Regular cardiac myocyte (primary cell): ENCODE measurements at places on chromosomes 2 and 18. TPM values are rescaled to one million over a fixed set of nuclear protein-coding genes. Genes with fewer than 3 reads are reported as not detected.

Gene TCF7L1
- 1.3 and 2.3 TPM in 2 replicates for total RNA-seq

Gene FAM237A
- total RNA-seq = not detected in 2 replicates

Gene ATP8B1
- total RNA-seq = 86.8 and 112 TPM in 2 replicates

Gene OR6B2
- not detected in 2 replicates for total RNA-seq

Gene LIPG
- total RNA-seq = 24.5 and 48.9 TPM in 2 replicates

Gene IL36RN
- total RNA-seq = under 0.01 TPM in 1 of 2 replicates, not detected in the other

Gene VAPA
- 278 and 307 TPM in 2 replicates for total RNA-seq

Gene WNT10A
- under 0.01 and 0.19 TPM in 2 replicates for total RNA-seq

Gene RUFY4
- not detected in 2 replicates for total RNA-seq

Gene UGT1A6
- total RNA-seq = 0.58 and 1.4 TPM in 2 replicates

Gene PLCD4
- 2.3 and 3.1 TPM in 2 replicates for total RNA-seq

Gene NOSTRIN
- total RNA-seq = 0.19 and 1.4 TPM in 2 replicates

Gene SLC14A1
- 29.5 and 32.1 TPM in 2 replicates for total RNA-seq

Gene ROCK2
- 38.1 and 47.4 TPM in 2 replicates for total RNA-seq

Gene LPIN1
- total RNA-seq = 26.8 and 31.9 TPM in 2 replicates

Gene FHOD3
- total RNA-seq = 2.3 and 9.9 TPM in 2 replicates

Gene SEMA4C
- total RNA-seq = 15.8 and 24.7 TPM in 2 replicates

Gene NEB
- under 0.01 and 0.28 TPM in 2 replicates for total RNA-seq

Gene C1QL2
- not detected in 2 replicates for total RNA-seq

Gene PER2
- total RNA-seq = 1.3 and 2.3 TPM in 2 replicates

Gene OTOS
- total RNA-seq = not detected in 2 replicates

Gene THAP4
- 29.9 and 47.5 TPM in 2 replicates for total RNA-seq

Gene PFN4
- total RNA-seq = 0.28 and 0.38 TPM in 2 replicates

Gene PSMA8
- under 0.01 TPM in 1 of 2 replicates, not detected in the other for total RNA-seq

Gene PLGLB1
- not detected in 2 replicates for total RNA-seq

Gene STRADB
- total RNA-seq = 50.2 and 59.5 TPM in 2 replicates

Gene BMPR2
- 17.8 and 18.3 TPM in 2 replicates for total RNA-seq

Gene FAP
- 41.2 and 274 TPM in 2 replicates for total RNA-seq

Gene IL1F10
- total RNA-seq = not detected in 2 replicates

Gene MOGAT1
- not detected in 2 replicates for total RNA-seq

Gene MC2R
- not detected in 2 replicates for total RNA-seq

Gene RESP18
- not detected in 2 replicates for total RNA-seq

Gene MTX2
- 24.8 and 33.0 TPM in 2 replicates for total RNA-seq

Gene SFT2D3
- 4.4 and 5.6 TPM in 2 replicates for total RNA-seq

Gene LHCGR
- total RNA-seq = not detected in 2 replicates

Gene HTR2B
- 1.9 and 13.0 TPM in 2 replicates for total RNA-seq

Gene PLA2R1
- 4.2 and 17.2 TPM in 2 replicates for total RNA-seq

Gene MORN2
- total RNA-seq = 10.1 and 16.5 TPM in 2 replicates

Gene LDAH
- 15.7 and 20.3 TPM in 2 replicates for total RNA-seq

Gene FBXO36
- 1.5 and 2.3 TPM in 2 replicates for total RNA-seq

Gene LIMS4
- total RNA-seq = 8.1 and 14.1 TPM in 2 replicates

Gene CFC1
- total RNA-seq = not detected in 2 replicates

Gene CYS1
- total RNA-seq = 0.58 and 1.7 TPM in 2 replicates

Gene CHST9
- total RNA-seq = under 0.01 TPM in 2 replicates

Gene CTAGE1
- 0.28 TPM in 1 of 2 replicates, not detected in the other for total RNA-seq

Gene WNT6
- total RNA-seq = not detected in 2 replicates

Gene COMMD1
- 42.0 and 55.2 TPM in 2 replicates for total RNA-seq

Gene CNDP1
- total RNA-seq = not detected in 2 replicates

Gene CREG2
- total RNA-seq = 0.38 and 1.1 TPM in 2 replicates

Gene SCLY
- 8.5 and 28.0 TPM in 2 replicates for total RNA-seq

Gene SLC9A4
- not detected in 2 replicates for total RNA-seq

Gene RAD51AP2
- under 0.01 TPM in 2 replicates for total RNA-seq

Gene L3MBTL4
- total RNA-seq = under 0.01 TPM in 2 replicates

Gene ZNF521
- total RNA-seq = 5.0 and 9.9 TPM in 2 replicates

Gene CDH7
- not detected in 2 replicates for total RNA-seq

Gene EDAR
- not detected in 2 replicates for total RNA-seq
